ENCODE measurements at places on chromosomes 2 and 18.

- DNase-seq, result no peak
Observed at GRCh38 chr2:11963966-11964365, 217.5 kb downstream of the LPIN1 start.

- no peak for DNase-seq
Observed at GRCh38 chr2:218736531-218736930, 25.9 kb downstream of the TTLL4 start.

DNA sequence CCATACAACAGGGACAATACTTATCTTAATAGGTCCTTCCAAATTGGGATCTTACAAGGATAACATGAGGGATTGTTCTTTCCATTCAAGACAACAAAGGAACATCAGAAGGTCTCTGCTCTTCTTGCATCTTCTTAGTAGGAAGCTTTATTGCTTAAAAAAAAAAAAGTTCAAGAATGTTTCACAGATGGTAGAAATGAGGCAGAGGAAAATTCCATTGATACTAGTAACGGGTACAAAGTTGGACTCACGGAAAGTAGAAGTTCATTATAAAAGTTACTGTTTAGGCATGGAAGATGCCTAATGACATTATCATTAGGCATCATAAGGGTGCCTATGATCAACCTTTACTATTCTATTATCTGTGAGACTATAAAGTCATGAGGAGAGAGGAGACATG is 136.2 kb downstream of the LAMA3 start:
- DNase-seq, result no peak

GRCh38 chr2:138503652-138504051 is 2.1 kb downstream of the SPOPL start:
- DNase-seq, result no peak

DNA sequence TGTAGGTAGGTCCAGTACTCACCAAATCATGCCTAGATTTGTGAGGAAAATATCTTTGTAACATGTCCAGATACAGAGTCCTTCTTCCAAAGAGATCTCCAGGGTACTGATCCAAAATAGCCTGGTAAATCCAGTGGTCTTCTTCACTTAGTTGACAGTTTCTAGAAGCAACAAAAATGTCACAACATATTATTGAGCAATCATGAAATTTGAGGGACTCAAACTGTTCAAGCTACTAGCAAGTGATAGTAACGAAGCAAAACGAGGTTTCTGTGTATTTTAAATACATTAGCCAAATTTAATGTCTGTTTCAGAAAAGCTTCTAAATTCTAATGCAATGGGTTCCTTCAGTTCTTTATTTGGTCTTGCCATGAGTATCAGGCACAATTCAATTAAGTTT is 142.8 kb downstream of the CCDC148 start:
- DNase-seq, result no peak

DNA sequence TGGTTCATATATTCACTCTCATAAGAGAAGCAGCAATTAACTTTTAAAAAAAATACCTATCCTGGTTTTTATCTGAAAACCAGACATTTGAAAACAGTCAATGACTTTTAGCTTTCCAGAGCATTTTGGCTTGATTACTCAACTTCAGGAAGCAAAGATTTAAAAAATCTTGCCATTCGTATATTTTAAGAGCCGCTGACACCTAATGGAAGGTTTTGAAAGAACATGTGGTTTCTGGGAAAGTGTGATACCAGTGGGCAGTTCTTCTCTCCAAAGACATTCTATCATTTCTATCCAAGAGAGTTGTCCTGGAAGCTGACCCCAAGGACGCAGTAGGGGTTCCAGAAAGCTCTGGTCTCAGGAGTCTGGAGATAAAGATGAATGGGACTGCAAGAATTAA is 234.7 kb downstream of the TTC32 start:
- no peak for DNase-seq

GRCh38 chr2:151459358-151459757 is 49.7 kb downstream of the RIF1 start:
- DNase-seq, result no peak

DNA sequence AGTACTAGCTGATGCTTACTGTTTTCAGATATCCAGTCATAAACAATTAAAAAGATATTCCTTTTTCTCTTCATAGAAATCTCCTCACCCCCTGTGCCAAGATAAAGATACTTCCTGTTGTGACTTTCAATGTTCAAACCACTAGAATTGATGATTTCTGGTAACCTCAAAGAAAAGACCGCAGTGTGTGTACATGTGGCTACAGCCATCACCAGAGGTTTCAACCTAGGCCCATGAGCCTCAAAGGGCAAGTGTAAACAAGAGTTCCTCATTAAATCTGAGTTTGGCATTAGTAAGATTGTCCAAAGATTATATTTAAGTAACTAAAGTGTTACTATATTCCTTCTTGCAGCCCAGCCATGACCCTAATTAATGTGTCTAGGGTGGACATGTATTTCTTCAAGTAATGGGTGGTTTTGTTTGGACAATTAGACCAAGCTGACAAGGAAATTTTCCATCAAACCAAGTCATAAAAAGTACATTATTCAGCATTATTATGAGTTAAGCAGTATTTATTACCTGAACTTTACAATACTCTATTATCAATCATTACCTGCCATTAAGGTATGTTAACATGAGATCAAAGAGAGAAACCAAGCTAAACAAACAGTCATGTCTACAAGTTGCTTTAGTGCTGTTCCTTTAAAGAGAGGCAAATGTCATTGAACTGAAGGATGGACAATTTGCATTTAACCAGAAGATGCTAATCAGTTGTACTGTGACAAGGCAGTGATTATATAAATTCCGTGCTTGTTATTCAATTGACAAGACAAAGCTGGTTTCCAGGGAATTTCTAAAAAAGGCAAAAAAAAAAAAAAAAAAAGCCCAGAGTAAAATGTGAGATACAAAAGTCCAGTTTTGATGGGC is 382.7 kb downstream of the LNPK start:
- no peak for DNase-seq

GRCh38 chr18:77505499-77505898 is 255.9 kb downstream of the GALR1 start:
- no peak for DNase-seq

- no peak for DNase-seq
Observed at GRCh38 chr2:109352056-109352897, 223.3 kb downstream of the SH3RF3 start.

DNA sequence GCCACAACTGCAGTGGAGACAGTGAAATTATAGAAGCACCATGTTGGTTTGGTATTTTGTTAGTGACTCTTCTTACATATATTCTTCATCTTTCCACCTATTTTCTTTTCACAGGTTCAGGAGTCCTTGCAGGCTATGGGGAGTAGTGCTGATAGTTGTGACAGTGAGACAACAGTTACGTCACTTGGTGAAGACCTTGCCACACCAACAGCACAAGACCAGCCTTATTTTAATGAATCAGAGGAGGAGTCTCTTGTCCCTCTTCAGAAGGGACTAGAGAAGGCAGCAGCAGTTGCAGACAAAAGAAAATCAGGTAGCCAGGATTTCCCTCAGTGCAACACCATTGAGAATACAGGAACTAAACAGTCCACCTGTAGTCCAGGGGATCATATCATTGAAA is 23.6 kb downstream of the ITPRID2 start:
- DNase-seq, result no peak

DNA sequence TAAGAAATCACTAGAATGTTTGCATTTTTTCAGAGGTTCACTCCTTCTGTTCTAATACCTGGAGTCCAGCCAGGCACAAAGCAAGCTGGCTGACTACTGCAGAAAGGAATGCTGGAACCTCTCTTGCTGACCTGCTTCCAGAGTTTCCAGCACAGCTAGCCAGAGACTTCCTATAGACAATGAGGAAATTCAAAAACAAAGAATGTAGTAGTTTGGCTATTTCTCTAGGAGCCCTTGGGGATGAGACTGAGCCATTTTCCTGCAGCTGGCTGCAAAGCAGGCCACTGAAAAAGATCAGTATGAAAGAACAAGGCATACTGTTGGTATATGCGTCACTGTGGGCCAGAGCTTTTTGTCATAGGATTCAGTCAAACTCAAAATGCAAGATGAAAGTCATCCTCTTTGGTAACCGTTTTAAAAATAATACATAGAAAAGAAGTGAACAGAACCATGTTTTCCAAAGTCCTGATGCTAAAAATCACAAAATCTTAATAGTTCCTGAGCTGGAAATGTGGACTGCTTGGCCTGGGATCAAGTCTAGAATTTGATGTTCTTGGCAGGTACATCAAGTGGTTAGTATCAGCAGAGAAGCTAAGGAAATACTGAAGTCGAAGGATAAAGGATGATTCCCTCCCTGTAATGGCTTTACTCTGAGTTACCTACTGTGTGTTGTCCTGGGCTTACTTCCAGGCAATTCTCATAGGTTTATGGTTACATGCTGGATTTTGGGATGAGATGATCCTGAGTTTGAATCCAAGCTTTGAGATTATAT is 9.0 kb upstream of the DSEL start:
- DNase-seq, result peak; percentile 95

DNA sequence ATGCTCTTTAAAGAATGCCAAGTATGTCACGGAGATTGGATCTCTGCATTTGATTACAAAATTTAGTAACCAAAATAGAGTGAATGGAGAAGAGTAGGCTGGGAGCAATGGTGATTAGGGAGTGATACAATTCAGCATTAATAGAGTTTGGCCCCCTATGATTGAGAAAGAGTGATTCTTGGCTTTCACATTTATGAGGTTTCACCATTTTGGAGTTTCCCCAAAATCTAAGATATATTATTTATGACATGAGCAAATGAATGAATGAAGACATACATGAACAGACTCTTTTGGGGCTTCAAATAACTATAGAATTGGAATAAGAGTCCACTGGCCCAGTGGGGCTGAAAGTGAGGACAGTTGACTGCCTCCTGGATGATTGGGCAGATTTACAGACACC is 255.2 kb downstream of the LPIN1 start:
- no peak for DNase-seq

DNA sequence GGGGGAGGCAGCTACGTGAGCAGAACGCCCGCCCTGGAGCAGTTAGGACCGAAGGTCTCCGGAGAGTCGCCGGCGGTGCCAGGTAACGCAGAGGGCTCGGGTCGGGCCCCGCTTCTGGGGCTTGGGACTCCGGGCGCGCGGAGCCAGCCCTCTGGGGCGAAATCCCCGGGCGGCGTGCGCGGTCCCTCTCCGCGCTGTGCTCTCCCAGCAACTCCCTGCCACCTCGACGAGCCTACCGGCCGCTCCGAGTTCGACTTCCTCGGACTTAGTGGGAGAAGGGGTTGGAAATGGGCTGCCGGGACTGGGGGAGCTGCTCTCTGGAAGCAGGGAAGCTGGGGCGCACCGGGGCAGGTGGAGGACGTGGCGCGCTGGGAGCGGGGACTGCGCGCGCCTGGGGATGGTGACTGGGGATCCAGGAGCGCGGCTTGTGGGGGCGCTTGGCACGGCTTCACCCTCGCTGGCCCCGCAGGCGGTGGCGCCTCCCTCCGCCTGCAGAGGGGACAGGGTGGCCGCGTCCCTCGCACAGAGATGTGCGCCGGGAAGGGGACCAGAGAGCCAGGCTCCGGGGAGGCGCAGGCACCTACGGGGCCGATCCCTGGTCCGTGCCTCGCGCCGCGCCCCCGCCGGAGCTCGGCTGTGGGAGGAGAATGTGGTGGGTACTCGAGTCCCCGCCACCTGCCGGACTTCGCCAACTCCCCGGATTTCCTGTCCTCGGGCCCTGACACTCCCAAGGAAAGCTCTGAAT is 688 bp downstream of the CDH20 start:
- no peak for DNase-seq

DNA sequence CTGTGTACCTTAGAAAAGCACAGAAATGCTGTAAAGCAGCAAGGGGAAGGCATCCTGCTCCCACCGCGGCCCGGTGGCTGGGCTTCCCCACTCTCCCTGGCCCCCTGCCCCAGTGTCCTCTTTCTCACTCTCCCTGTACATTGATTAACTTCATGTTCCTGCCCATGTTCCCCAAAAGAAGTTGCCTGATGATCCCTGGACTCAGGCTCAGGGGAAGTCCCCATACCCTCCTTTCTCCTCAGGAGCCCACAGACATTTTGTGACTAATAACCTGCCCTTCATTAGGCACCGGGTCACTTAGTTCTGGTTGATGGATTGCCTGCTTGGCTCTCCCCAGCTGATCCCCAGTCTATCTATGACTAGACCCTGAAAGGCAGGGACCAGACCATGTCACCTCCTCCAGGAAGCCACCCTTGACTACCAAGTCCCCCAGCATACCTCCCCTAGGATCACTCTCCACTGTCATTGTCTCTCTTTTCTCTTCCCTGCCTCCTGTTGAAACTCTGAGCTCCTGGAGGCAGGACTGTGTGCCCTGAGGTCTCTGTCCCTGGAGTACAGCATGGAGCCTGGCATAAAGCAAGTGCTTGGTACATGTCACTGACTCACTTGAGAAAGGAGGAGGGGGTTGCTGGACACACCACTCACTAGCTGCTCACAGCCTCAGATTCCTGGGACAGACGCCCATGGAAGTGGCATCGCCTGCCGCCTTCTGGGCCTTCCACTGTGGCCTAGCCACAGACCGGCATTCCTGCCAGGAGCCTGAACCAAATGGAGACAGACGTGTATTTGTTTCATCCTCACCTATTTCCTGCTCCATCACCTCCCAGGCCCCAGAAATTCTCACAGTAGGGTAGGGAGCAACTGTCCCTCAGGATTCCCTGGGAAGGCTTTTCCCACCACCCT is 13.5 kb downstream of the MALL start:
- peak; percentile 80 for DNase-seq

GRCh38 chr2:158745067-158745865 is 49.9 kb upstream of the DAPL1 start:
- no peak for DNase-seq

DNA sequence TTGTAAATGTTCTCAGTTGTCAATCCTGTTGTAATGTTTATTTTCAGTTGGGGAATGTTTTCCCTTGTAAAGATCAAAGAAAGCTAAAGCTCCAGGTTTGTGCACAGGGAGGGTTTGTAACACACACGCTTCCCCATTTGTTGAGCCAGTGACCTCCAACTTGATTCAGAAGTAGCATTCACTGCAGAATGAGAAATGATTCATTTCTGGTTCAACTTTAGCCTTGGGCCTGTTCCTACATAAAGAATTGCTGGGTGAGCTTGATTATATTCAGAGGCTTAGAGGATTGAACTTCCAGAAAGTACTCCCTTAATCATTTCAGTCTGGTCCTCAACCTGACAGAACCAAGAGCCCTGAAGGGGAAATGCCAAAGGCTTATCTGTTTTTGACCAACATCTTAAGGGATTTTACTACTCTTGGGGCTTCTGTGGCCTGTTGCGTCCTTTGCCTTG is 70.6 kb upstream of the CAVIN2 start:
- DNase-seq, result no peak

DNA sequence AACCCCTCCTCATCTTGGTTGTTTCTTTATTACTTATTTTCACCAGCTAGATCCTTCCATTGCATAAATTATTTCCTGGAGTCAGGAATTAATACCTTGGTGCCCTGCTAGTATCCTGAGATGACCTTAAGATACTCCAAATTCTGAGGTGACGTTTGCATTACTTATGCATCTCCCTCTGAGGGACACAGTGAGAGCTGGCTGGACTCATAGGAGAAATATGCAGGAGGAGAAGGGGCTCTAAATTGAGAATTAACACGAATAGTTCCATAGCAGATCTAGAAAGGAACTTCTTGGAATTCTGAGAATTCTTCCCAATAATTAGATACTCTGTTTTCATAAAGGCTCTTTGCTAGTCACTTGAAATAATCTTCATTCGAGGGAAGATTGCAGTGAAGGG is 310.6 kb upstream of the ZEB2 start:
- DNase-seq, result no peak

- no peak for DNase-seq
Observed at GRCh38 chr2:128413718-128414341, 95.2 kb upstream of the HS6ST1 start.

GRCh38 chr2:105755895-105756294 is 11.2 kb downstream of the NCK2 start:
- DNase-seq, result no peak

Data from epithelial cell of proximal tubule (primary cell).